Colonic mucosa (tissue), 4 donors: ENCODE measurements at places on chromosomes 13 and 19. TPM values are rescaled to one million over a fixed set of nuclear protein-coding genes. Genes with fewer than 3 reads are reported as not detected.

- no peak for DNase-seq
- H3K4me1 ChIP-seq = no peaks in the 10 kb centered on the region
- H3K4me3 ChIP-seq = no peak overlapping the region
- H3K27me3 ChIP-seq = no peaks in the 10 kb centered on the region
- no peaks in the 10 kb centered on the region for H3K36me3 ChIP-seq
Observed at GRCh38 chr13:106274551-106275203, 260.8 kb downstream of the EFNB2 start.

The CLIP3 gene
- total RNA-seq = 11.7 TPM

The PEX11G gene
- 5.7 TPM for total RNA-seq

DNA sequence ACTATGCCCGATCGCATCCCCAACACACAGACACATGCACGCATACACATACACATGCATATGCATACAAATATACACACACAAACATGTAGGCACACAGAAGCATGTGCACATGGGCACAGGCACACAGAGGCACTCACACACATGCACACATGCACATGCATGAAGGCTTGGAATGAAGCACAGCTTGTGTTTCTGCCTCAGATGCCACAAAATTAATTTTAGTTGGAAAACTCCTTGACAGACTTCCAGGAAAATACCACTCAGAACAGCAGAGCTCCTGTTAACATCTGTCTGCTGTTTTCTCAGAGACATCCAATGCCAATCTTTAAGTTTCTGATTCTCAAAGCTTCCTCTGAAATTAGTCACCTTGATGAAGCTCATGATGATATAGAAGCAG lies 532.7 kb downstream of the RFC3 start:
- no peaks in the 10 kb centered on the region for H3K27me3 ChIP-seq
- no peaks in the 10 kb centered on the region for H3K36me3 ChIP-seq
- H3K4me1 ChIP-seq = no peaks in the 10 kb centered on the region
- DNase-seq = no peak
- no peak overlapping the region for H3K27ac ChIP-seq

- no peaks in the 10 kb centered on the region for H3K36me3 ChIP-seq
- no peaks in the 10 kb centered on the region for H3K4me1 ChIP-seq
- no peak overlapping the region for H3K27ac ChIP-seq
- H3K4me3 ChIP-seq = no peak overlapping the region
- no peaks in the 10 kb centered on the region for H3K27me3 ChIP-seq
Observed at GRCh38 chr13:44972956-44973581, 16.2 kb downstream of the NUFIP1 start.
